ENCODE measurements at places on chromosomes 5 and 9.

DNA sequence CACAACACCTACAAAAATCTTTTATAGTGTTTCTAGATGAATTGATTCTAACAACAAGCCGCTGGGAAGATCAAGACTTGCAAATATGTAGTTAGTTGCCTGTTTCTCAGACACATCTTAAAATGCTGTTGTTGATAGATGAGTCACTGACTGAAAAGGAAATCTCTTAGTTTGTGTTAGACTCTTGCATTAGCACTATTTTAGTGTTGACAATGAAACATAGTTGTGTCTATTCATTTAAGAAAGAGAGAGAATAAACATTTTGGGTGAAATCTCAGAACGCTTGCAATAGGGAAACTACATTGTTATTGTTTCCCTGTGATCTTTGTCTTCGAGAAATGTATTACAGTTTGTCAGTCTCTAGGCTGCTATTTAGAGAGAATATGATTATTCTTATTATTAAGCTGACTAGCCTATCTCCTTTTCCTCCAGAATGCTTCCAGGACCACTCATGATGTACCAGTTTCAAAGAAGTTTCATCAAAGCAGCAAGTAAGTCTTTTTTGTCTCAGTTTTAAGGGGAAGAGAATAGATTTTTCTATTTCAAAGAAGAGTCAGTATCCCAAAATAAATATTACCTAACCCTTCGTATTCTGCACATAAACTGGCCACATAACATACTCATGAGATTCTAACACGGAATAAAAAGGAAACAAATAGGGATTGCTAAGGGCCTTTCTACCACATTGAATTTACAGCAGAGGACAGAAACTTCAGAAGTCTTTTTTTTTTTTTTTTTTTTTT lies 285.6 kb downstream of the ARHGAP26 start:
- no peak for DNase-seq

- DNase-seq = no peak
Observed at GRCh38 chr5:171453056-171453725, 33.7 kb downstream of the FGF18 start.

DNA sequence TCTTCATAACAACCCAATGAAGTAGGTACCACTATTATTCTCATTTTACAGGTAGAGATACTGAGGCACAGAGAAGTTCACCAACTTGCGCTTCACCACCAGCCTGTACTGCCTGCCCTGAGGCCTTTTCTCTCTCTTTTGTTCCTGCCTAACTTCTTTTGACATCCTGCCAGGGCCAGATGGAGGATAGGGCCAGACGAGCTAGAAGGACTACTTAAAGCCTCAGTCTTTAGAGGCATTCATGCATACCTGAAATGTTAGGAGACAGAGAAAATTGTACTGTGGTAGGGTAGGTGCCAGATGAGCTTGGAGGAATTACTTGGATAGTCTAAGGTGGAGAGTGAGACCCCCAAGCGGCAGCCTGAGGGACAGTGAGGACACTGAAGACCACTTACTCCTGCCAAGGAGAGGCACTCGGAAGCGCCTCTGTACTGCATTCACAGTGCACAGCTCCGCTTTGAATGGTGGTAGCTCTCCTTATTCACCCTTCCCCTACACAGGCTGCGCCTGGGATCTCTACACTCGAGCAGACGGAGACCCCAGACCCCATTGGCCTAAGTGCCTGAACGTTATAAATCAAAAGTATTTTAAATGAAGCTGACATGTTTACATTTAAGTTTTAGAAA lies 6.2 kb upstream of the ORM1 start:
- no peak for DNase-seq

DNA sequence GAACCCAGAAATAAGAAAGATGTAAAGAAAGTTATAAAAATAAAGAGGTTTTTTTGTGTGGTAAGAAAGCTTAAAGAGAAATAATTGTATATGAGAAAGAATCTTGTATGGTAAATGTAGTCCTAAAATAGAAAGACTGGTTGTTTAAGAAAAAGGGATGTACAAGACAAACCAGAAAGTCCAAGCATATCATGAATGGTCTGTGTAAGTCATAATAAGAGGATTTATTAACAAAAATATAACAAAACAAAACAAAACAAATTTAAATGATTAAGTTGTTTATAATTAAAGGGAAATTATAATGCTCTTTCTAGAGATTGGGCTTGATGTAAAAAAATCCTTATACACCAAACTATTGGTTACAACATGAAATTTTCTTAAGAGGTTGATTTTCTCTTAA lies 590.4 kb upstream of the PTGER4 start:
- DNase-seq = no peak

GRCh38 chr5:1801967-1802295 lies 724 bp downstream of the NDUFS6 start:
- DNase-seq = no peak

- DNase-seq = no peak
Observed at GRCh38 chr9:130342714-130343085, 77.1 kb downstream of the HMCN2 start.

GRCh38 chr9:129282731-129283211 lies 104.7 kb upstream of the IER5L start:
- DNase-seq = no peak

DNA sequence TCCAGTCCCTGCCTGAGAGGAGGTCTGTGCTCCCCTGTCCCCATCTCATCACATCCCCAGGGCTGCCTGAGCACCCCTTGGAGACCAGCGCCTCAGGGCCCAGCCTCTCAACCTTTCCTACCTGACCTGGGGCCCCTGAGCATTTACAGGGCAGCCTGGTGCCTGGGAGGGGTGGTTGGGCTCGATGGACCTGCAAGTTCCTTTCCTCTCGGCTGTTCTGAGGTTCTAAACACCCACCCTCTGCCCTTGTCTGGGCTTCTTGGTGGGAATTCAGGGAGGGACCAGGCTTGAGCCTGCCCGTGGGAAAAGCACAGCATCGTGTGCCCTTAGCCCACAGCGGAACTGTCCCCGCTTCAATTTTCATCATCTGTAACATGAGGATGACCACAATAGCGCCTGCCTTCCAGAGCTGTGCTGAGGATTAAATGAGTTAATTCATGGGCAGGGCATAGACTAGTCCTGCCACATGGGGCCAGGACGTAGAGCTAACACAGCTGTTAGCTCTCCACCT lies 91.0 kb upstream of the SH3PXD2B start:
- DNase-seq = no peak

DNA sequence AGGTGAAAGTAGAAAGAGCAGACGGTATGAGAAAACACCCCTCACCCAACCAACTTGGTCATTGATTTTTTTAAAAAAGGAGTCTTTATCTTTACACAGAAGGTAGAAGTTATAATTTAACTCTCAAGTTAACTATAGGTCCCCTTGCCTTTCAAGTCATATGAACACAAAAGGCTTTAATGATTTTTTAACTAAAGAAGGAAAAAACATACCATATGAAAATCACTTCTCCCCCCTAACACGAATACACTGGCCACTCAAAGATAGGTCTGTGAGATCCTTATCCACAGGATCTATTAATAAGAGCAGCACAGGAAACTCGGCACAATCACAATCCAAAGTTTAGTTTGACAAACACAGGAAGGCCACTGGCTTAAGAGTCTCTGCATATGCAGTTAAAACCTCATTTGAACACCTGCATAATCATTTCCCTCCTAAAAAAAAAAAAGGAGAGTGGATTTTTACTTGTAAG lies 138.0 kb downstream of the ENC1 start:
- DNase-seq = no peak

DNA sequence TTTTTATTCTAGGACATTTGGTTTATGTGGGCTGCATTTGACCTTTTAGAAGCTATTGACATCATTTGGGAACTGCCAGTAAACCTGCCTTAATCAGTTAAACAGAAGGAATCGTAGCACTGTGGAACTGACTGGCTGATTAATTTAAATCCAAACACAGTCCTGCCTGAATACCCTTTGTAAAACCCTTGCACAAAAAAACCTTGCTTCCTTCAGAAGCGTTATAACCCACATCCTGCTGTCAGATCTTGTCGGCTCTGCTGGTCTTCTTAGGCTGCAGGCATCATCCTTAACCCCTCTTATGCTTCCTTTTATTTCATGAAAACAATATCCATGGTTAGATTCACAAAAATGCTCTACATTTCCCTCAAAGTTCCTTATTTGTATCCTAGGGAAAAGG lies 46.3 kb downstream of the PAM start:
- DNase-seq = no peak

- no peak for DNase-seq
Observed at GRCh38 chr5:27962198-27962597, 923.8 kb upstream of the CDH9 start.

GRCh38 chr9:4138781-4139180 lies 161.1 kb downstream of the GLIS3 start:
- no peak for DNase-seq

GRCh38 chr5:160496784-160497183 lies 75.1 kb downstream of the PTTG1 start:
- no peak for DNase-seq

GRCh38 chr9:106526716-106527204 lies 336.2 kb upstream of the ZNF462 start:
- DNase-seq = no peak

DNA sequence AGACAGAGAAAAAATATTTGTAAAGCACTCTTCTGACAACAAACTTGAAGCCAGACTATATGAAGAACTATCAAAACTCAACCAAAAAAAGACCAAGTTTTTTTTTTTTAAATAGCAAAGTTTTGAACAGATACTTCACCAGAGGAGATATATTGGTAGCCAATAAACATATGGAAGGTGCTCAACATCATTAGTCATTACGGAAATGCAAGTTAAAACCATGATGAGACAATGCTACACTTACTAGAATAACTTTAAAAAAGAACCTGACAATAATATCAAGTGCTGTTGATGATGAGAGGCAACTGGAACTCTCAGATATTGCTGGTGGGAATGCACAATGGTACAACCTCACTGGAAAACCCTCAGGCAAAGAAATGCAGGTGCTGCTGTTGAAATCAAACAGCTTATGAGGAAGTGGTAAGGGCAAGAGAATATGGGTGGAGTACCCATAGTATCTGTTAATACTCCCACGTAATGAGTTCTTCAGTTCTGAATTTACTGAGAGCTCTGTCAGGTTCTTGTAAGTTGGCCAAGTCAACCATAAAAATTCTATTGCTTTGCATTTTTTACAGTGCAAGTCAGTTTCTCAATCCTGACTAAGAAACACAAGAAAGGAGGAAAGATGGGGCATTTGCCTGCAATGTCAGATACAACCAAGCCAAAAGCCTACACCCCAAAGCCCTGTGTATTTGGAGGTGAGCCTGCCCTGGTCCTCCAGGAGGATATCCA lies 87.3 kb upstream of the GNAQ start:
- no peak for DNase-seq

DNA sequence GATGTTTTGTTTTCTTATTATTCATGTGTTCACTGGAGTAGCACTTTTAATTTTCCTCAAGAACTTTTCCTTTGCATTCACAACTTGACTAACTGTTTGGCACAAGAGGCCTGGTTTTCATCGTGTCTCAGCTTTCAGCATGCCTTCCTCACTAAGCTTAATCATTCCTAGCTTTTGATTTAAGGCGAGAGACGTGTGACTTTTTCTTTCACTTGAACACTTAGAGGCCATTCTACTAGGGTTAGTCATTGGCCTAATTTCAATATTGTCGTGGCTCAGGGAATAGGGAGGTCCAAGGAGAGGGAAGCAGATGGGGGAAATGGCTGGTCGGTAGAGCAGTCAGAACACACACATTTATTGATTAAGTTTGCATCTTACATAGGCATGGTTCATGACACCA lies 94.0 kb downstream of the ZNF462 start:
- DNase-seq = no peak

DNA sequence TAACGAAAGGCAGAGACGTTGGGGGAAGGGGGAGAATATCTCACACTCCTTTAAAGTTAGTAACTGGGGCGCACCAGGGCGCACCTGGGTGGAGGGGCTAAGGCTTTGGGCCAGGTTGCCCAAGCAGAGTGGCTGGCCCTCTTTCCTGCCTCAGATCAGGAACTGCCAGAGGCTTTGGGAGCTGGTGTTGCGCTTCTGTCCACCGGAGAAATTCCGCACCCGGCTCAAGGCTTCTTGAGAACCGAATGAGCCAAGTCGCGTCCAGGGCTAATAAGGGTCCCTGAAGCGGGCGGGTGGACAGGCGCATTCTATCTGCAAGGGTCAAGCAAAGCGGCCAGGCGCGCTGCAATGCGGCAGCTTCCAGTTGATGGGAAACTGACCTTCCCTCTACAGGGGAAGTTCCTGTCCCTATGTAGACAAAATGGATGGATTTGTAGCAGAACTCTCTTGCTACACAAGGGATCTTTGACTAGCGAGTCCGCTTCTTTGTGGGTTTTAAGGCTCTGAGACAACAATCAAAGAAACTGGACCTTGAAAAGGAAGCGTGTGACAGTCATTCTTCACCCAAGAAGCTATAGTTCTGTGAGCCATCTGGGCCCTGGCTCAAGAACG lies 5.5 kb downstream of the PAX5 start:
- DNase-seq = no peak

- no peak for DNase-seq
Observed at GRCh38 chr9:121921444-121921843, 171.7 kb downstream of the TTLL11 start.

- no peak for DNase-seq
Observed at GRCh38 chr9:134283692-134284265, 42.5 kb upstream of the RXRA start.

DNA sequence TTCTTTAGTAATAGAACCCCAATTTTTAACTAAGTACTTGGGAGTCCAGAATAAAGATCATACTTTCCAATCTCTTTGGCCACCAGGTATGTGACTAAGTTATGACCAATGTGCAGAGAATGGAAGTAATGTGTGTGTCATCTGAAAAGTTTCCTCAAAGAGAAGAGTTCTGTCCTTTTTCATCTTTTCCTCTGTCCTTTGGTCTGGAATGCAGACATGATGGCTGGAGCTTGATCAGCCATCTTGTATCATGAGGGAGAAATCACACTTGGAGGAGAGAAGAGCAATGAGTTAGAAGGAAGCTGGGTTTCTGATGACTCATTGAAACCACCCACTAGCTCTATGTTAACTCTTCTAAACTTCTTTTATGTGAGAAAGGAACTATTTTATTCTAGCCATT lies 5.5 kb upstream of the CPEB4 start:
- DNase-seq = no peak

- no peak for DNase-seq
Observed at GRCh38 chr9:89379508-89380115, 61.3 kb downstream of the SECISBP2 start.

DNA sequence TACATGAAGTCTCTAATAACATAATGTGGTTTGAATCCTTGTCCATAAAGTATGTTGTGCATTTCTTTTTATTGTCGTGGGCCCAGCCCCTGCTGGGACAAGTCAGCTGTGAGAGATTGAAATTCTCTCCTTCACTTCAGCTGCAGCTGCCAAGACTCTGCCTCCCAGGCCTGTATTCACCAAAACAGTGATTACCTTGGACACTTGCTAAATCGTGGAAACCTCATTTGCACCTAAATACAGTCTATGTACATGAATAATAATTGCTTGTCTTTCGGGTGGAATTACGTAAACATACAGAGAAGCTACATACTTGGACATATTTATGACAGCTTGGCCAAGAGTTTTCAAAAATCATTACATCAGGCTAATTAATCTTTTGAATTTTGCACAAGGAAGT lies 898.5 kb upstream of the SEMA6A start:
- no peak for DNase-seq

GRCh38 chr9:81896070-81896469 lies 32.2 kb upstream of the SPATA31D4 start:
- DNase-seq = no peak
